Thoracic aorta (tissue), 2 donors: ENCODE measurements at places on chromosomes 16 and 17.

DNA sequence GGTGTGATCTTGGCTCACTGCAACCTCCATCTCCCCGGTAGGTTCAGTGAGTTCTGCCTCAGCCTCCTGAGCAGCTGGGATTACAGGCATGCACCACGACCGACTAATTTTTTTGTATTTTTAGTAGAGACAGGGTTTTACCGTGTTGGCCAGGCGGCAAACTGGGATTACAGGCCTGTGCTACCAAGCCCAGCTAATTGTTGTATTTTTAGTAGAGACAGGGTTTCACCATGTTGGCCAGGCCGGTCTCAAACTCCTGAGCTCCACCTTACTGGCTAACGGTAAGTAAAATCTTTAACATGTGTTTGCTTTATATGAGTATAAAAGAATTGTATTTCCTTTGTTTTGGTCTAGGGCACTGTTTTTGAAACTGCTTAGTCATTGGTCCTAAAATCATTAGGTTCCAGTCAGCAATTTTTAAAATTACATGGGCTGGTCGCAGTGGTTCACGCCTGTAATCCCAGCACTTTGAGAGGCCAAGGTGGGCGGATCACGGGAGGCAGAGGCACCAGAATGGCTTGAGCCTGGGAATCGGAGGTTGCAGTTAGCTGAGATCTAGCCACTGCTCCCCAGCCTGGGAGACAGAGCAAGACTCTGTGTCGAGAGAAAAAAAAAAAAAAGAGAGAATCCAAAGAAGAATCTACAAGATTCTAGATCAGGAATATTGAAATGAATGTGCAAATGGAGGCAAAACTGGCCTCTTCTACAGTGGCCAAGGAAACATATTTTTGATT lies 3.6 kb downstream of the FLYWCH1 start:
- no peak overlapping the region for H3K4me3 ChIP-seq
- peaks cover 16% of the 10 kb centered on the region for H3K36me3 ChIP-seq
- DNase-seq, result no peak

DNA sequence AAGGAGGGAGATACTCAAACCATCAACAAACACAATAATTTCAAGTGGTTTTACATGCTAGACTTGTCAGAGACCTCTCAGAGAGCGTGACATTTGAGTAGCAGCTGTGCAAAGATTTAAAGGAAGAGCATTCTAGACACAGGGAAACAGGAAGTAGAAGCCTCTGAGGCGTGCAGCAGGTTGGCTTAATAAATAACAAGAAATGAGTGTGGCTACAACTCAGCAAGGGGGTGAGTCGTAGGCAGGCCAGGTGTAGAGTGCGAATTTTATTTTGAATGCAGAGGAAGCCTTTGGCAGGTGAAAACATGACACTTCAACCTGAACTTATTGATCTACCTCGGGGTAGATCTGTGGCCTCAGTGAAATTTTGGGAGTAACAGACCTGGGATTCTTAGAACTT lies 73.2 kb upstream of the MRTFB start:
- H3K4me3 ChIP-seq, result no peak overlapping the region
- peaks cover 28% of the 10 kb centered on the region for H3K4me1 ChIP-seq
- no peaks in the 10 kb centered on the region for H3K36me3 ChIP-seq
- no peak overlapping the region for H3K27ac ChIP-seq
- DNase-seq, result no peak
- no peaks in the 10 kb centered on the region for H3K27me3 ChIP-seq

GRCh38 chr17:8841844-8842243 lies 25.6 kb downstream of the PIK3R6 start:
- H3K27ac ChIP-seq, result no peak overlapping the region
- no peak for DNase-seq
- no peaks in the 10 kb centered on the region for H3K27me3 ChIP-seq

- peaks cover 22% of the 10 kb centered on the region for H3K4me1 ChIP-seq
- no peaks in the 10 kb centered on the region for H3K36me3 ChIP-seq
- DNase-seq, result peak; percentile 57
- H3K27ac ChIP-seq, result peak overlapping the region; percentile 89
- H3K4me3 ChIP-seq, result peak overlapping the region; percentile 87
- H3K27me3 ChIP-seq, result no peaks in the 10 kb centered on the region
These were observed 15.0 kb upstream of the RHOT1 start for GRCh38 chr17:32127158-32127897.

- peak overlapping the region; percentile 29 for H3K4me3 ChIP-seq
- DNase-seq, result no peak
- no peaks in the 10 kb centered on the region for H3K36me3 ChIP-seq
- H3K27ac ChIP-seq, result peak overlapping the region; percentile 60
These were observed 17.2 kb downstream of the RARA start for GRCh38 chr17:40326014-40326831.

GRCh38 chr17:60730273-60730672 lies 52.6 kb downstream of the BCAS3 start:
- no peak overlapping the region for H3K4me3 ChIP-seq
- H3K36me3 ChIP-seq, result no peaks in the 10 kb centered on the region
- no peaks in the 10 kb centered on the region for H3K27me3 ChIP-seq
- H3K27ac ChIP-seq, result no peak overlapping the region
